ENCODE measurements at places on chromosomes 13 and 19.

DNA sequence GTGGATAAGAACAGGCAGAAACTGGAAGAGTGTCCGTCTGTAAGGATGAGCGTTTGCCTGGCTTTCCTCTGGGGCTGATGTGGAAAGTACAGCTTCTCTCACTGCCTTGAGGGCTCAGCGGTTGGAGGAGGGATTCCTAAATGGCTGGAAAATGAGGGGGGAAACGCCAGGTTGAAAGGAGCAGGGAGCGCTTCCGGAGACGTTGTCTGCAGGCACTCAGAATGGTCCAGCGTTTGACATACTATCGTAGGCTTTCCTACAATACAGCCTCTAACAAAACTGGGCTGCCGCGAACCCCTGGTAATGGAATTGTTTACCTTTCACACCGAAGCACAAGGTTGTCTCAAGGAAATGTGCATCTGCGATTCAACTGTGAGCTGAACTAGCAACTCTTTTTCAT, 39.9 kb downstream of the MRPL57 start:
- no peak for DNase-seq

DNA sequence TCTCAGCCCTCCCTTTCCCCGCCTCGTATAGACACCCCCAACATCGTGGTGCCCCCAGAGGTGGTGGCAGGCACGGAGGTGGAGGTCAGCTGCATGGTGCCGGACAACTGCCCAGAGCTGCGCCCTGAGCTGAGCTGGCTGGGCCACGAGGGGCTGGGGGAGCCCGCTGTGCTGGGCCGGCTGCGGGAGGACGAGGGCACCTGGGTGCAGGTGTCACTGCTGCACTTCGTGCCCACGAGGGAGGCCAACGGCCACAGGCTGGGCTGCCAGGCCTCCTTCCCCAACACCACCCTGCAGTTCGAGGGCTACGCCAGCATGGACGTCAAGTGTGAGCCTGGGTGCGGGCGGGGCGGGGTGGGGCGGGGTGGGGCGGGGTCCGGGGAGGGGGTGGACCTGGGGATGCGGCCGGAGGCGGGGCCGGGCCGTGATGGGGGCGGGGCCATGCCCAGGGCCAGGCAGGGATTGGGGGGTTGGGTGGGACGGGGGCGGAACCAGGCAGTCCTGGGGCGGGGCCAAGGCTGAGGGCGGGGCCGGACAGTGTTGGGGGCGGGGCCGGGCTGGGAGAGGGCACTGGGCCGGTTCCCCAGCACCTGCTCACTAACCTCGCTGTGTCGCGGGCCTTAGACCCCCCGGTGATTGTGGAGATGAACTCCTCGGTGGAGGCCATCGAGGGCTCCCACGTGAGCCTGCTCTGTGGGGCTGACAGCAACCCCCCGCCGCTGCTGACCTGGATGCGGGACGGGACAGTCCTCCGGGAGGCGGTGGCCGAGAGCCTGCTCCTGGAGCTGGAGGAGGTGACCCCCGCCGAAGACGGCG, 7.8 kb downstream of the MAG start:
- DNase-seq = no peak

DNA sequence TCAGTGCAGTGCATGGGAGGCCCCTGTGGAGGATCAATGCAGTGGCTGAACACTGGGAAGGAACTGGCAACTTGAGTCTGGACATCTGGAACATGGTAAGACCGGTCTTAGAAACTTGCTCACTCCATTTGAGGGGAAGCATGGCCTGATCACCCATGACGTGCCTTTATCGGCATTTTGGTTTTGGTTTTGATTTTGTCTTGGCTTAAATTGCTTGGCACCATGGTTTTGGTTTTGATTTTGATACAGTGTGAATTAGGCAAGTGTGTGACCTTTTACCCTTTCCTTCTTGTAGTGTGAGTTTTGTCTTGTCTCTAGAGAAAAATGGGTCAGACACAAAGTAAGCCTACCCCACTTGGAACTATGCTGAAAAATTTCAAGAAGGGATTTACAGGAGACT, 77.3 kb downstream of the ZNF486 start:
- no peak for DNase-seq

- no peak for DNase-seq
Observed at GRCh38 chr13:114089751-114090400, 42.5 kb downstream of the RASA3 start.

DNA sequence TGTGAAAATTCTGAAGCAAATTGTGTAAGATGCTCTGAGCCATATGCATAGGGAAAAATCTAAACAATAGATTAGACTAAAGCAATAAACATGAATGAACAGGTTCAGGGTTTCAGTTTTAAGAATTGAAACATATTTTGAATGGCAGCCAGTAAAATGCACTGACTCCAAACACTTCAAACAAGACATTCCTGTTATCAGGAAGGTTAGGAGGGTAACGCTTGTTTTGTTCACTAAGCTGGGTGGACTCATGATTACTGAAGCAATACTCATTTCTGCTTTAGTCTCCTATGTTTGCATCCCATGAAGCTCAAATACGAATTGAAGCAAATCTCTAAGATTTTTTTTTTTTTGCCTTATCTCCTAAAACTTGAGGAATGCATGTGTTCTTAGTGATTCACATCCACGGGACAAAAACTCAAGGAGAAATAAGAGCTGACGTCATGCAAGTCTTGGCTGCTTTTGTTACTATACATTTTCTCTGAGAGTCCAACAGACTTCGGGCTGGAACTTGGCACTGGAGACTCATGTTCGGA, 29.1 kb upstream of the IGFL4 start:
- DNase-seq = no peak

- DNase-seq = no peak
Observed at GRCh38 chr19:46963093-46963734, 56.4 kb upstream of the NPAS1 start.

GRCh38 chr19:1606138-1606651, 933 bp upstream of the UQCR11 start:
- no peak for DNase-seq

DNA sequence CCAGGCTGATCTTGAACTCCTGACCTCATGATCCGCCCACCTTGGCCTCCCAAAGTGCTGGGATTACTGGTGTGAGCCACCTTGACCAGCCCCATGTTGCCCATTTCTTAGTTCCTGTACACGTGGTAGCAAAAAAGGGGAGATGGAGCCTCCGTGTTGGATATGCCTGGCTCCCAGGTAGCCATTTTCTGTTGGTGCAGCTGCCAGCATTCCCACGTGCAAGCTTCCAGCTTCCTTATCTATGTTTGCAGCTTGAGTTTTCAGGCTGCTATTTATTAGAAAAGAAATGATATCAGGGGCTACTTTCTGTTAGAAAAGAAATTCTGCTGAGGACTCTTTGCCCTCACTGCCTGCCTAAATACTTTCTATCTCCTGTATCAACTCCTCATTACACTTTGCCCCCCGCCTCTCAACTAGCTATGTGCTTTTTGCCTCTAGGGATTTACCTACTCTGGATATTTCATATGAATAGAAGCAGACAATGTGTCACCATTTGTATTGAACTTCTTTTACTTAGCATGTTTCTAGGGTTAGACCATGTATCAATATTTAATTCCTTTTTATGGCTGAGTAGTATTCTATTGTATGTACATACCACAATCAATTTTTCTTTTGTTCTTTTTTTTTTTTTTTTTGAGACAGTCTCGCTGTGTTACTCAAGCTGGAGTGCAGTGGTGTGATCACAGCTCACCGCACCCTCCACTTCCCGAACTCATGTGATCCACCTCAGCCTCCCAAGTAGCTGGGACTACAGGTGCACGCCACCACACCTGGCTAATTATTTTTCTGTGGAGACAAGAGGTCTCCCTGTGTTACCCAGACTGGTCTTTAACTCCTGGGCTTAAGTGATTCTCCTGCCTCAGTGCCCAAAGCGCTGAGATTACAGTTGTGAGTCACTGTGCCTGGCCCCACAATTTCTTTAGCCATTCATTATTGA, 3.4 kb upstream of the TMED1 start:
- DNase-seq = no peak

GRCh38 chr13:48567515-48568369, 34.9 kb upstream of the RCBTB2 start:
- no peak for DNase-seq

GRCh38 chr19:3320354-3320670, 46.1 kb upstream of the NFIC start:
- no peak for DNase-seq

DNA sequence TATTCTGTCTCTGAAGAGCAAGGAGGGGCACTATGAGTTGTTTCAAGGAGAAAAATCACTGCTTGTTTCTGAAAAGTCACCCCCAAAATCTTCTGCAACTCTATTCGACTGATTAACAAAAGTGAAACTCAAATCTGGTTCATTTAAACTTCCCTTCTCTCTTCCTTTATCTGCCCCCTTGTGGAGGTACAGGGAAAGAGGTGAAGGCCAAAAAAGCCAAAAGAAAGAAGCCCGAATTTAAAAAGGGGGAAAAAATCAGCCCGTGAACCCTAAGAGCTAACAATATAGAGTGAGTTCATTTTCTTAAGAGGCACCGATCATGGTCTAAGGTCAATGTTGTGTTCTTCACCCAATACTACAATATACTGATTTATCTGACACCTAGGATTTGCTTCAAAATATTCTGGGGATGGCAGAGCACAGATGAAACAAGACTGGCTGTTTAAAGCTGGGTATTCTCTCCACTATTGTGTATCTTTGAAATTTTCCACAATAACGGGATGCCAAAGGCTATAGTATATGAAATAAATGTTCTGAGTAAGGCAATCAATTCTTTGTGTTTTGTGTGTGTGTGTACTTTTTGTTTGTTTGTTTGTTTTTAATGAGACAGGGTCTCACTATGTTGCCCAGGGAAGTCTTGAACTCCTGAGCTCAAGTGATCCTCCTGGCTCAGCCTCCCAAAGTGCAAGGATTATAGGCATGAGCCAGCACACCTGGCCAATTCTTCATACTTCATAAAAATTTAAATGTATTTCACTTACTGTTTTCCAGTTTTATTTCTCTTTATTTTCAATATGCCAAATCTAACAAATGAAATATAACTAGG, 55.0 kb upstream of the EEF1AKMT1 start:
- no peak for DNase-seq

DNA sequence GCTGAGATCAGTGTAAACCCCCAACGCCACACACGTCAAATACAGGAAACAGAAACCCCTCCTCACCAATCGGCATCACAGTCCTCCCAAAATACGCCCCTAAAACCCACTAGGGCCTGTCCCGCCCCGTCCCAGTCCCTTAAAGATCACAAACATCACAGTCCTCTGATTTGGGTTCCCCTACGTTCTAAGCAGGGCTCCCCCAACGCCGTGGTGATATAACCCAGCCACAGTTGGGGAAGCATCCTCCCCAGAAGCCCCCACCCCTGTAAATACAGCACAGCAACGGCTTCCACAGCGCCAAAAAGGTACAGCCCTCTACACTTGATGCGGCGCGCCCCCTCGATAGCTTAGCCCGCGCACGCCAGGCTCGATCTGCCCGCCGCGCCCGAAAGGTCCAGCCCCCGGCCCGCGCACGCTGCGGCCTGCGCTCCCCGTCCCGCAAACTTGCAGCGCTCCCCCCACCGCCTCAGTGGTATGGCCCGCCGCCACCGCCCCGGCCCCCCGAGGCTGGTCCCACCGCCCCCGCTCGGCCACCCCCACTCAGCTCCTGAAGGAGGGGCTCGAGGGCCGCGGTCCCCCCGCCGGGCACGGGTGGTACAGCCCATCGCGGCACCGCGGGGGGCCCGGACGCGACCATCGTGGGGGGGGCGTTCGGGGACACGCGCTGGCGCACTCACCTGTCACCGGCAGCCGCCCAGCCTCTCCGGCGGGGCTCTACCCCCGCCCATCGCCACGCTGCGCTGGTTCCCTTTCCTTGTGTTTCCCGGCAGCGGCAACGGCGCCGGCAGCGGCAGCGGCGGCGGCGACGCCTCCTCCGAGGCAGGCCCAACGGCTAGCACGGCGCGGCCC, at the start of gene AKT2:
AKT2 (minus strand) TSS at position 845 of the 852 bp plus-strand sequence. CDS start 20,078 bp downstream, outside the sequence.
- no peak for DNase-seq

DNA sequence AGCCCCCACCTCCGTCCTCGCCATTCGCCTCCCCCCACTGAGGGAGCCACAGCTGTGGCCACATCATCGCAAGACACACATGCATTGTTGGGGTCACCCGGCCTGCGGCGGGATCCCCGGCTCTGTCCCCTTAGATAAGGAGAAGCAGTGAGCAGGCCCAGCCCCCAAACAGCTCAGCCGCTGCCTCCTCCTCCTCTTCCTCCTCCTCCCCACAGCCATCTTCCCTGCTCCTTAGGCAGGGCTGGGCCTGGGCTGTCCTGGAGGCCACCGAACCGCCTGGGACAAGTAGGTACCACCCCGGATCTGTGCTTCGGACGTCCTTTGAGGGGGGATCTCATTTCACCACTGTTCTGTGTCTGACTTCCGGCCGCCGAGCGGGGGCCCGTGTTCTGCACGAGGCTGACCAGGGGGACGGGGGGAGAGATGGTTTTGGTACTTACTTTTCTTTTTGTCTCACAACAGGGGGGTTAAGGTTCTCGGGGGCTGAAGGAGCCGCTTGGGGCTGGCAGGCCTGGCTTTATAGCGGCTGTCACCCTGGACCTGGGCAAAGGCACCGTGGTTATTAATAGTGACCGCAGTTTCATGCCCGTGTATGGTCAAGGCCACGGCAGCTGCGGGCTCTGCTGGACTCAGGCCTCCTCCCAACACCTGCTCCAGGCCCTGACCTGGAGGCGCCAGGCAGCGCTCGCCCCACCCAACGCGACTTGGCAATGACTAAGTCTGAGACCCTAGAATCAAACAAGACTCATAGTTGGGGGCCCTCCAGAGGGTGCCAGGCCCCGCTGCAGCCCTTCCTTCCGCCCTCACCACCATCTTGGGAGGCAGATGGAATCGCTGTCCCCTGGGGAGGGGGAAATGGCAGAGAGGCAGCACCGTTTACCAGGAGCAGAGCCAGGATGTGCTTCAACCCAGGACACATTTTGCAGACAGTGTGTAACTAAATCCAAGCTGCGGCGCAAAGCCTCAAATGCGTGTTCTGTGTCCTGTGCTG, 18.3 kb downstream of the NMRK2 start:
- DNase-seq = no peak

DNA sequence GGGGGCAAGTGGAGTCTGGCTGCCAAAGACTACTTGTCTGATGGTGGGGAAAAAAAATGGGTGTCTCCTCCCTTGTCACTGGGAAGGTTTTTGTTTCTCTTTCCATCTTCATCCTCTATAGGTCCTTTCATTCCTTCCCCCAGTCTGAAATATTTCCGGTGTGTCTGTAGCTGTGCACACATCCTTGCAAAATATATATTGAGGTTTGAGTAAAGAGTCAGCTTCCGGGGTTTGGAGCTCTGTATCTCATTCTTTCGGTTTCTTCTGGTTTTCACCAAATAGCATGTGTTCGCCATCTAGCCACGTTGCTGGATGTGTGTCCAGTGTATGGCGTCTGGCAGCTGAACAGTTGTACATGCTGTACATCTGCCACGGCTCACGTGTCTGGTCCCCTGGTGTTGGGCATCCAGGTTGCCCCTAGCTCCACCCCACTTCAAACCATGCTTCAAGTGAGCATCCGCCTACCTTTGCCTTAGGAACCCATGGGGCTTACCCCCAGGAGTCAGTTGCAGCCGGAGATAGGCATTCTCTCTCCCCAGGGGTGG, 142.2 kb downstream of the SIPA1L3 start:
- DNase-seq = no peak

Data from cerebellar nuclear complex (tissue), 1 donor.